ENCODE measurements at places on chromosomes 7 and 10.

GRCh38 chr10:114711176-114711868 is 53.2 kb upstream of the ABLIM1 start:
- no peak for DNase-seq

- DNase-seq = no peak
Measured at GRCh38 chr10:26612151-26612915, 85.2 kb upstream of the PDSS1 start.

GRCh38 chr7:48170506-48170905 is 752 bp upstream of the ABCA13 start:
- DNase-seq = no peak

- DNase-seq = no peak
Measured at GRCh38 chr10:85284778-85285770, 956.7 kb downstream of the CCSER2 start.

DNA sequence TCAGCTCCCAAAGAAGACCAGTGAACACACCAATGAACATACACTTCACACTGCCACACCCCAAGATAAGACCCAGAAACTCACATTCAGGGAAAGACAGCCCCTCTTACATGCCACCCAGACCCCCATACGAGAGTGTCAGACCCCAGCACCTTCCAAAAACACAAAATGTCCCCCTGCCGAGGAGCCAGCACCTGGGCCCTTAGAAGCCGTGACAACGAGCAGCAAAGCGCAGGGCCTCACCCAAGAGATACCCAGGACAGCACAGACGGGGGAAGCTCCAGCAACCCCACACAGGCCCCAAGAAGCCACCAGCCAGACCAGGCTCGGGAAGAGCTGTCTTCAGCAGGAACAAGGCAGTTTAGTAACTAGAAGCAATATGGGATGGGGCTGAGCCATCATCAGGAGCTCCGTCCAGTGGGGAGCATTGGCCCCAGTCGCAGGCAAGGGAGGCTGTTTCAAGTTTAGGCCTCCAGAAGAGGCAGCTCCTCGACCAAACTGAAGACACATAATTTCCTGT is 243.6 kb downstream of the PTPRN2 start:
- DNase-seq = no peak

- DNase-seq = no peak
Measured at GRCh38 chr7:25626451-25627131, 398.3 kb upstream of the NPVF start.

DNA sequence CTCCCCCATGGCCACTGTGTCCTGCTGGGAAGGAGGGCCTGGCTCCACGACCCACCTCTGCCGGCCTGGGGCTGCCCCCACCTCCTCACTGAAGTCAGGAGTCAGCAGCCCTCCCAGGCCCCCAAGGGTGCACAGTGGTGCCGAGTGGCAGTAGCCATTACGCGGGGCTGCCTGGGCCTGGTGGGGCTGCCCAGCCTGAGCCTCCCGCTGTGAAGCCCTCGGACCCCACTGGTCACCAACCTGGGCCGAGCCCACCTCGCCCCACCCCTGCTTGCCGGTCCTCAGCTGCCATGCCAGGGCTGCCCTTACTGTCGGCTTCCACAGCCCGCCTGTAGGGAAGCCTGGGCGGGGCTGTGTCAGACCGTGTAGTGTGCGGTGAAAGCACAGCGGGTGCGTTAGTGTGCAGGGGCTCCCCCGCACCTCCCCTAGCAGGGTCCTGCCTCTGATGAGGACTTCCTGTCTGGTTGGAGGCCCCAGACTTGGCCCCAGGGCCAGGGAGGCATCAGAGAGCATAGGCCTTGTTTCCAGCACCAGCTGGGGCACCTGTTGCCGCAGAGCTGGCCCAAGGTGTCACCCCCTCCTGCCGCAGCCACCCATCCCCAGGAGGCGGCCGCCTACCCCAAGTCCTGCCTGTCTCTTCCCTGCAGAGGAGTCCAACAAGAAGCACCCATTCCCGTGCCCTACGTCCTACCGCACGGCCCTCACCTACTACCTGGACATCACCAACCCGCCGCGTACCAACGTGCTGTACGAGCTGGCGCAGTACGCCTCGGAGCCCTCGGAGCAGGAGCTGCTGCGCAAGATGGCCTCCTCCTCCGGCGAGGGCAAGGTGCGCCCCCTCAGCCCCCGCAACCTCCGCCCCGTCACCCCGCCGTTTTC is 10.0 kb downstream of the TMEM120A start:
- DNase-seq = no peak

GRCh38 chr10:123519861-123520260 is 146.3 kb upstream of the GPR26 start:
- DNase-seq = no peak

- DNase-seq = no peak
Measured at GRCh38 chr7:68980011-68980410, 618.3 kb upstream of the AUTS2 start.

GRCh38 chr7:7330997-7331396 is 148.7 kb downstream of the C1GALT1 start:
- DNase-seq = no peak

DNA sequence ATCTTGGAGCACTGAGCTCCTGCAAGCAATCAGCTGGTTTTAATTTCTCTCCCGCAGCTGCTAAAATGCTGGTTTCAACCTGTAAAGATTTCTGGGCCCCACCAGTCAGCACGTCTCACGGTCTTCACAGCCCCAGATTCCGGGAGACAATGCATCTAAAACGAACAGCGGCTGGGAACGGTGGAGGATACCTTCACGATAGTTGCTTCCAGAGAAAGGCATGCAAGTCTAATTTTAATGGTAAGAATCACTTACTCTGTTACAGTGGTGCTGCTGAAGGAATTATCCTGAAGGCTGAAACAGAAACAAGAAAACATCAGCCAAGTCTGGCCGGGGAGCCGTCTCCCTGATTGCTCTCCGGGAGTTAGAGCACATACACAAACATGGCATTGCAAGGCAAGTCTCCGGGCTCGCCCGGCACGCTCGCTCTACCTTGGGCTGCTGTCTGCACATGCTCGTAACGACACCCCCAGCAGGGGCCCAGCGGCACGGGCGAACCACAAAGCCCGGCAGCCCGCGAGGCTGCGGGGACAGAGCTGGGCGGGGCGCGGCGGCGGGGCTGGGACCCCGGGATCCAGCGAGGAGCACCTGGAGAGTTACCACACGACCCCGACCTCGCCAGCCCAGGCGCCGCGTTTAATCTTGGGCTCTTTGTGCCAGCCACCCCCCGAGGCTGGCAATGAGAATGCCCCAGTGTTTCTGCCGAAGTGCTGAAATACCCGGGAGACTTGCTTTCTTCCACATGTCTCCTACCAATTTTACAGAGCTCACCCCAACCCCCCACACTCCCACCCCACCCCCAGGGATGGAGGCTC is at the start of gene FAM13C:
Gene FAM13C (minus strand): TSS at position 406 of the 815 bp plus-strand sequence. CDS start 89 bp downstream, at position 317.
- no peak for DNase-seq

Data from non-pigmented ciliary epithelial cell (primary cell).